ENCODE measurements at places on chromosomes 1 and 21.

GRCh38 chr1:100622037-100622436 is 84.1 kb downstream of the GPR88 start:
- DNase-seq, result no peak

DNA sequence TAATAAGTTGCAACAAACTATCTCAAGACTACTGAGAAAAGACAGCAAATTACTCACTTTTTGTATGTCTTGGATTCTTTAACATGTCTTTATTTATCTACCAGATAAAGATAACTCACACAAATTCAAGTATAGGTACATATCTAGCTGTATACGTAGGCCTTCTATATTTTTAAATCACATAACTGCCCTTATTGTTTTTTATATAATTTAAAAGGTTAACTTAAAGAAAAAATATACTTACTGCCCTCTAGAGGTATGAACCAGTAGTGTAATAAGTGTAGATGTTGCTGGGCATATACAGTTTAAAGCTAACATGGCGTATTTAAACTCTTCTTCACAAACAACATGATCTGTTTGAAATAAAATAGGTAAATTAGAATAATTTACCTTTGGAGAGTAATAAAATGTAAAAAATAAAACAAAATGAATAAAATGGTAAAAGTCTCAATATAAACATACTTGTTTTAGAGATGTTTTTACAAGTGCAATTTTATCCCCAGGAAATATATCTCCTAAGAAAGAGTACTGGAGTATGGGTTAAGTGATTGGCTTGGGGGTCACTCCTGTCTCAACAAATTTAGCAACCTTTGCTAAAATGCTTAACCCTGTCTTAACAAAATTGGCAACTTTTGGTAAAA is 235.2 kb downstream of the KCNT2 start:
- DNase-seq, result no peak

DNA sequence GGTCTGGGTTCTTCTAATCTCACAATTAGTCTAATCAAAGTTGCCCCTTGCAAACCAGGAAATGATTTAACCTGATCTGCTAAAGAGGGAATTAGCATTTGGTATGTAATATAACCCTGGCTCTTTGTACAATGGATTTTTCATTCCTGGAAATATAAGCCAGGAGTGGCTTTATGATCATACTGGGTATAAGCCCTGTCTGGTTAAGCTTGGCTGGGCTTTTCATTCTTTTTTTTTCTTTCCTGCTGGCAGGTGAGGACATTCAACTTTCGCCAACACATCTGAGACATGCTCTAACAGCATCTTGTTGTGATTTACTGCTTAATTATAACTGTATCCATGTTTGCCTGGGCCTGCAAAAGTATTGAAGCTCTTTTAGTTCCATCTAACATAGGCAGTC is 20.4 kb upstream of the SDE2 start:
- DNase-seq, result no peak

DNA sequence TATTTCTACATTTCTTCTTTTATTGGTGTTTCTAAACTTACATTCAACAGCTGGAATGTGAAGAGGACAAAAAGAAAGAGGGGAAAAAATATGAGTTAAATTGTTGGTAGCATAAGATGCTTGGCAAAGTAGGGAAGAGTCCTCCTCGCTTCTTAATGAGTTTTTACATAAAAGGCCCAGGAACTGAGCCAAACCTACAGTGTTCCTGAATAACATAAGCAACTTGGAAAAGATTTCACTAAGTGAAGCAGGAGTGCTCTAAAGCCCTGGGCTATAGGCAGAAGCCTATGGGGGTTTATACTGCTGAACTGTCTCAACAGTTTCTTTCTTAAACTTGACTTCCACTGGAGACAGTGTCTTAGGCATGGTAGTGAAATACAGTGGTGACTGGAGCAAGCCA is 115.0 kb upstream of the USP25 start:
- DNase-seq, result no peak

All from cerebellum (tissue), 4 donors.